Immature natural killer cell (primary cell): ENCODE measurements at places on chromosomes 11 and 22. TPM values are rescaled to one million over a fixed set of nuclear protein-coding genes. Genes with fewer than 3 reads are reported as not detected.

CRYBB2 gene
- not detected for polyA plus RNA-seq

- DNase-seq = no peak
These were observed 736.7 kb upstream of the ANO5 start for GRCh38 chr11:21456186-21456585.

PGA4 gene
- not detected for polyA plus RNA-seq

DNA sequence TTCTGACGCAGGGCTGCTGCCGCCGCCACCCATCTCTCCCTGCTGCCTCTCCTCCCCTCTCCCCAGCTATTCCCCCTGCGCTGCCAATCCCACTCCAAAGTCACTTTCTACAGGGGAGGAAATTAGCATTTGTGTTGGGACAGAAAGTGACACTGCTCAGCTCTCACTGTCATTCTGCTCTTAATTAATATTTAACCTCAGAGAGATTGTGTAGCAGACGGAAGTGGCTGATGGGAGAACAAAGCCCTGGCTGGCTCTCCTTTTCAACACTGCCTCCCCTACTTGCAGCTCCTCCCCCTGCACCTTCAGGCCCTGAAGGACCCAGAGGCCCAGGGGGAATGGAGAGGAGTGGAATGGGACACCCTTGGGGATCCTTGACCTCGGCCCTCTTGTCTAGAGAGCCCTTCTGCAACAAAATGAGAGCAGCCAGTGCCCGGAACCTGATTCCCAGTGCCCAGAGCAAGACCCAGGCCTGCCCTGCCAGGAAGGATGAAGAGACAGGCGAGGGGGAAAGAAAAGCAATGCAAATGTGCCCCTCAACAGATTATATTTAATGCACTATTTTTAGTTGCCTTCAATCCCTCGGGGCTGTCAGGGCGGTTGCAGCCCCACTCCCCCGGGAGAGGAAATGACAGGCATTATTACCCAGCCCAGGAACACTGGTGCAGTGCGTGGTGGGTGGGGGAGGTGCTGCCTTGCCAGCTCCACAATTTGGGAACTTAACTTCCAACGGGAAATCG lies 14.6 kb upstream of the NRGN start:
- DNase-seq = no peak

DNA sequence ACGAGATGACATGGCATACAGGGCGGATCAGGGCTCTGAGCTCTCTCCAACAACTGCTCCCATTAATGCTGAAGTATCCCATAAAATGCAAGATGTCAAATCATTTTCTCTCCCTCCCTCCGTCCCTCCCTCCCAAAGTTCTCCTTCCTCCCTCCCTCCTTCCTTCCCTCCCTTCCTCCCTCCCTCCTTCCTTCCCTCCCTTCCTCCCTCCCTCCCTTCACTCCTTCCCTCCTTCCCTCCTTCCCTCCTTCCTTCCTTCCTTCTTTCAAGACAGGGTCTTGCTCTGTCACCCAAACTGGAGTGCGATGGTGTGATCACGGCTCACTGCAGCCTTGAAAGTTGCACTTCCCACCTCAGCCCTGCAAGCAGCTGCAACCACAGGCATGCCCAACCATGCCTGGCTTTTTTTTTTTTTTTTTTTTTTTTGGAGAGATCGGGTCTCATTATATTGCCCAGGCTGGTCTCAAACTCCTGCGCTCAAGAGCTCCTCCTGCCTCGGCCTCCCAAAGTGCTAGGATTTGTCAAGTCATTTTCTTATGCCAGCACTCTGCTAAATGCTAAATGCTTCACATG lies 38.2 kb downstream of the TXN2 start:
- DNase-seq = no peak

DNA sequence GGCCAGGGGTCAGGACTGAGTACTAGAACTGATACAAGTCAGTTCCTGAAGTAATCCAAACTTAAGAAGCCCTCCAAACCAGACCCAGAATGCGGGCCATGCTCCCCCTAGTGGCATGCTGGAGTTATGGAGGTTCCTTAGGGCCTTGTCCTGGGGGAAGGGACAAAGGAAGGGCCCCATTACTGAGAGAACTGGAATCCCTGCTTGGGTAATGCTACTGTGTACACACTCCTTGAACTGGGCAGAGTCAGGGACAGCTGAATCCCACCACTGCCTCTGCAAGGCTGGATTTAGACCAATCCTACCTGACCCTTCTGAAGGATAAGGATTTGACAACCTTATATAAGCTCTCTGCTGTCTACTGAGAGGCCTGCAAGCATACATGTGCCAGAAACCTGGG lies 97.3 kb upstream of the AKIP1 start:
- DNase-seq = peak; percentile 36

CCND1 gene
- 1.3 TPM for polyA plus RNA-seq

TIMM8B gene
- polyA plus RNA-seq = 90.7 TPM

MMP8 gene
- polyA plus RNA-seq = not detected

OR8B12 gene
- not detected for polyA plus RNA-seq

NCAM1 gene
- 35.7 TPM for polyA plus RNA-seq

DENND5A gene
- 3.0 TPM for polyA plus RNA-seq
